Mammary epithelial cell (primary cell): ENCODE measurements at places on chromosomes 12 and 14.
A peak's percentile ranks its signal among the peaks of the same experiment; 100 is the strongest.

DNA sequence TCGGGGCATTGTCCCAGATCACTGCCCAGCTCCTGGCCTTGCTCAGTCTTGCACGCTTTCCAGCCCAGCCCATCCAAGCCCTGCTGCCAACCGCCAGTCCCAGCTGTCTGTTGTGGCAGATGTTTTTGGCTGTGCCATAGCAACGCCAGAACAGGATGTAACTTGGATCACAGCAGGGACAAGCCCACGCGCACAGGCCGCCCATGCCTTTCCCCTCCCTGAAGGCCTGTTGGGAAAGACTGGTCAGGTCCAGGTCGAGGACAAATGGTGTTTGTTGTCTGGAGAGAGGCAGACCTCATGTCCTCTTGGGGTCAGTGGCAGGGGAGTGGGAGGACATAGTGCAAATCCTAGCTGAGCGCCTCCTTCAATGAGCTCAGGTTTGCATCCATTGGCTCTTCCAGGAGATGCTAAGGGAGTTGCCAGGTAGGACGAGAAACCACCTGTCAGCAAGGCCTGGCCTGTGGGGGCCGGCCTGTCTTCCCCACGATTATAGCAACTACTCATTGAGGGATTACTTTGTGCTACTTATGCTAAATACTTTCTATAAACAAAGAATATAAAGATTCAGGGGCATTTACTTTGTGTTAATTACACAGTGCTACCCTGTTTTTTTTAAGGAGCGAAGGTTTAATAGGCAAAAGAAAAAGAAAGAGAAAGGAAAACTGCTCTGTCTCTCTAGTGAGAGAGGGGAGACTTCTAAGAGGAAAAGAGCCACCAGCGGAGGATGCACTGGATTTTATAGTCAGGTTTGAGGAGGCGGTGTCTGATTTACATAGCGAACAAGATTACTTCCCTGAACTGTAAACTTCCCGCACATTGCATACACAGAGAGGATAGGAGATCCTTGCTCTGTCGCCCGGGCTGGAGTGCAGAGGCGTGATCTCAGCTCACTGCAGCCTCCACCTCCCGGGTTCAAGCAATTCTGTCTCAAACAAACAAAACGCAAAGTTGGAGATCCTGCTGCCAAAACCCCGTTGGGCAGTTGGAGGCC, 42.8 kb upstream of the CORO1C start:
- peak; percentile 91 for DNase-seq

DNA sequence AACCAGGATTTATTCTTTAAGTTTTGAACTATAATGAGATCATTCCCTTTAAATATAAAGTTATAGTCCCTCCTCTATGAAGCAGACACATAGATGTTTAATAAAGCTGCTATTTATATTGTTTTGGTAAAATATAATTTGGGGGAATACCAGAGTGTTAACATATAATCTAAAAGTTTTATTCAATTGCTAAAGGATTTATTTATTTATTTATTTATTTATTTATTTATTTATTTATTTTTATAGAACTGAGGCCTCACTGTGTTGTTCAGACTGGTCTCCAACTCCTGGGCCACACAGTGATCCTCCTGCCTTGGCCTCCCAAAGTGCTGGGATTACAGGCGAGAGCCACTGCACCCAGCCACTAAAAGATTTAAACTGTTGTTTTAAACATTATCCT, 98.6 kb downstream of the KICS2 start:
- no peak for DNase-seq

DNA sequence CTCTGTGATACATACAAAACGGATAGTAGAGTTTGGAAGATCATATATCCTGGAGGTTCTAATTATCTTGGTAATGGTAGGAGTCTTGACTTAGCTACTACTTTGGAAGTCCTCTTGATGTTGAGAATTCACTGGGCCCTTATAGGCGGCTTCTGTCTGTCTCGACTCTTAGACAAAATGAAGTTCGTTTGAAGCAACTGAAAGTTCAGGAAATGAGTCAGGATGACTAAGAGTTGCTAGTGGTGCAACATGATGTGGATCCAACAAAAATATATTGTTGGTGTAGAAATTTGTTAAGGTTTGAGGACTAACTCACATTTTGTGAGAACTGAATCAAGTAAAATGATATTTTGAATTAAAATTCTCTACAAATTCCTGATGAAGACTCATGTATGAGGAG, 272.7 kb downstream of the AEBP2 start:
- DNase-seq = peak; percentile 76

GRCh38 chr12:39772821-39773259, 153.2 kb upstream of the ABCD2 start:
- no peak for DNase-seq

DNA sequence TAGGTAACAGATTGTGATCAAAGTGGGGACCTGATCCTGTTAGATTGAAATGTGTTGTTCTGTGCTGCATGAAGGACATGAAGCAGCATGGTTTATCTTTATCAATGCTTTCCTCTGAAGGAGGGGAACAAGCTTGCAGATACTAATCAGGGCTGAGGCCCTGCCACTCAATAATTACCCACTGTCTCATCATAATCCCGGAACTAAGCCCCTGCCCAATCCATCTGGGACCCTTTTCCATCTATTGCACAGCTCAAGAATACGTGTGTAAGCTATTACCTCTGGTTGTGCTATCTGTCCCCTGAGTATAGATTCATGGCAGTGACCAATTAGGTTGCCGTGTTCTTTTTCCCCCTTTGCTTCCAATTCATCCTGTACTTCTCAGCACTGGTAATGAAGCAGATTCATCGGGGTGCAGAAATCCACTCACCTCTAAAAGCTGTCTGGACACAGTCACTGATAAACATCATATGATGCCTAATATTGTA, 67.8 kb downstream of the OTX2 start:
- no peak for DNase-seq

DNA sequence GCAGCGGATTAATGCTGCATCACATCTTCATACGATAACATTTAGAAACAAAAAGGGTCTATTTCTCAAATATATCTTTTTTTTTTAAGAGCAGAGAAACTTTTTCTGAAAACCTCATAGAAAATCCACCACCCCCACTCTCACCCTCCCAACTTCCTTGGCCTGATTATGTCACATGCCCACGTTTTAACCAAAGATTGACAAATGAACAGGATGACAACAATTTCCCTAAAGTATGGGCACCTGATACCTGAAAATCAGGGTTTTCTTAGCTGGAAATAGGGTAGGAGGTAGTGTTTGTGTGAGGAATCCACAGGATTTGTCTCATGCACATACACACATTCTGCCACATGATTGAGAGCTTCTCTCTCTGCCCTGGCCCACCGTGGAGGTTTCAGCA, 74.7 kb upstream of the MDM1 start:
- DNase-seq = no peak

DNA sequence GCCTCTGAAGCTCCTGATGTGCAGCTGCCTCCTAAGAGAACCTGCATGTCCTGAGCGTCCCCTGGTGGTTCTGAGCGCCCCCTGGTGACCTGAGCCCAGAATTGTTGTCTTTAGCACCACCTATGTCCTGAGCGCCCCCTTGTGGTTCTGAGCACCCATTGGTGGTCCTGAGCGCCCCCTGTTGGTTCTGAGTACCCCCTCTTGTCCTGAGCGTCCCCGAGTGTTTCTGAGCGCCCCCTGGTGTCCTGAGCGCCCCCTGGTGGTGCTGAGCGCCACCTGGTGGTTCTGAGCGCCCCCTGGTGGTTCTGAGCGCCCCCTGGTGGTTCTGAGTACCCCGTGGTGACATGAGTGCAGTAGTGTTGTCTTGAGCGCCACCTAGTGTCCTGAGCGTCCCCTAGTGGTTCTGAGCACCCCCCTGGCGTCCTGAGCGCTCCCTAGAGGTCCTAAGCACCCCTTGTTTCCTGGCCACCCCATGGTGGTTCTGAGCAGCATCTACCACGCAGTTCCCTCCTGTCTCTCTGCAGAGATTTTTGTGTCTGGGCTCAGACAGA, 782.5 kb downstream of the TMEM121 start:
- DNase-seq = no peak

DNA sequence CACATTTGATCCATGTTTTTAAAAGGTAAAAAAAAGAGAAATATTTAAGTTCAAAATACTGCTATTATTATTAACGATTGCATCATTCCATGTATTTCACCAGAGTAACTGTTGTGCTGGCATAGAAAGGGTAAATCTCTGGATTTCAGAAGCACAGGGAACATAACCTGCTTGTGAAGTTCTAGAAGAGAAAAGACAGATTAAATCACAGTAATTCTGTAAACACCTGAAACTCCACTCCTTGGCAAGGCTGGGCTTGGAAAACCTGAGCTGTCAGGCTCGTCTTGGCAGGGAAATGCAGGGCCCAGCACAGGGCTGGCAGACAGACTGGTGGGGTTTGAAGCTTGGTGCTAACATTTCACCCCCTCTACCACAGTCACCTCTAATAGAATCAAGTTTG, 35.1 kb downstream of the SVOP start:
- no peak for DNase-seq

- DNase-seq = no peak
Measured at GRCh38 chr12:43312991-43313505, 239.0 kb downstream of the ADAMTS20 start.

DNA sequence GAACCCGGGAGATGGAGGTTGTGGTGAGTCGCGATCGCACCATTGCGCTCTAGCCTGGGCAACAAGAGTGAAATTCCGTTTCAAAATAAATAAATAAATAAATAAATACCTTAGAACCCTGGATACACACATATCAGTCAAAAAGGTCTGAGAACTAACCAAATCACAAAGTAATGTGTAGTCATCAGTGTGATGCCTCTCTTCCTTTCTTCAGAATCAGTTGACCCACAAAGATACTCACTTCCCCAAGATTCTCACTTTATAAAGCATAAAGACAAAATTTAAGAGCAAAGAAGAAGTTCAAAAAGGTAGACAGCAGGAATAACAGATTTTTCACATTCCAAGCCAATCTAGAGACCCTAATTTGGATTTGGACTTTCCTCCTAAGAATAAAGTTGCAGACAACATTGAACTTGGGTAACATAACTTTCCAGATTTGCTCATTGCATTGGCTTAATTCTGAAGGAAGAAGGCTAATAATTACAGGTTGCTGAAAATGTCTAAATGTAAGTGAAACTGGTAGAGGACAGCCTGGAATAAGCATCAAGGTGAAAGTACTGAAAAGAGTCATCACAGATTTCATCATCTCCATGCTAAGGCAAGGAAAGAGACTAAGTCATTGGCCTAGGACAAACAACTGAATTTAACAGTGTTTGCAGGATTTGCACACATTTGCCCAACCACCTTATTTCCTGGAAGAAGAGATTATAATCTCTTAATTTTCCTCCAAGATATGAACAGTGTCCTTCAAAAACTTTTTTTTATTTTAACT, 17.4 kb downstream of the TMED10 start:
- DNase-seq = no peak

GRCh38 chr12:65147312-65147905, 22.0 kb upstream of the LEMD3 start:
- DNase-seq = no peak
